ENCODE measurements at places on chromosomes 2 and 18. TPM values are rescaled to one million over a fixed set of nuclear protein-coding genes. Genes with fewer than 3 reads are reported as not detected.
A peak's percentile ranks its signal among the peaks of the same experiment; 100 is the strongest.

The FKBP7 gene
- 10.5 TPM for total RNA-seq

GRCh38 chr2:189143925-189144324 lies 35.6 kb downstream of the COL5A2 start:
- no peaks in the 10 kb centered on the region for H3K36me3 ChIP-seq
- H3K4me3 ChIP-seq, result no peak overlapping the region
- no peaks in the 10 kb centered on the region for H3K27me3 ChIP-seq

DNA sequence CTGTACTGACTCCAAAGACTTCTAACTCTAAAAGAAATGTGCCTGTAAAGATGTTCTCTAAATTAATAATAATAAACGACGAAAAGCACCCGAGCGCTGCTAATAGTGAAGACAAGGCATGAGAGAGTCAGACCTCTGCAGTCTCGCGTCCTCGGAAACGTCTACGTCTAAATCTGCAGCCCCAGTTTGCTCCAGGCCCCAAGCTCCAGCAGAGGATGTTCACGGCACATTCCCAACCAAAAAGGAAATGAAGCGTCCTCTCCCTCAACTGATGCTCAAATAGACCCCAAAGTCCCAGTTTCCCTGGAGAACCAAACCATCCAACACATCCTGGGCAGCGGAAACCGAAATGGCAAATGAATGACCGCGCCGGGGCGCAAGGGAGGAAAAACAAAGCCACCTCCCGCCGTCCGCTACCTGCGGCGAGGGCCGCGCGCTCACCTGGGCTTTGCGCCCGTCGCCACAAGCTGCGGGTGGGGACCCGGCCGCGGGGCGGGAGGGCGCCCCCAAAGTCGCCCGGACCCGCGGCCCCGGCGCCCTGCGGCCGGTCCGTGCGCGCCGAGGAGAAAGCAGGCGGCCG lies 47.1 kb upstream of the CCDC150 start:
- no peak overlapping the region for H3K27ac ChIP-seq
- no peak for DNase-seq
- H3K4me1 ChIP-seq, result no peaks in the 10 kb centered on the region
- peaks cover 5% of the 10 kb centered on the region for H3K27me3 ChIP-seq
- peak overlapping the region; percentile 70 for H3K4me3 ChIP-seq
- no peaks in the 10 kb centered on the region for H3K36me3 ChIP-seq

GRCh38 chr2:74919827-74920226 lies 38.6 kb upstream of the POLE4 start:
- peak overlapping the region; percentile 30 for H3K4me3 ChIP-seq
- no peaks in the 10 kb centered on the region for H3K4me1 ChIP-seq
- no peaks in the 10 kb centered on the region for H3K27me3 ChIP-seq
- DNase-seq, result no peak
- H3K36me3 ChIP-seq, result no peaks in the 10 kb centered on the region

Measured in breast epithelium (tissue), 4 donors.